Iris pigment epithelial cell (primary cell): ENCODE measurements at places on chromosomes 3 and 15.

DNA sequence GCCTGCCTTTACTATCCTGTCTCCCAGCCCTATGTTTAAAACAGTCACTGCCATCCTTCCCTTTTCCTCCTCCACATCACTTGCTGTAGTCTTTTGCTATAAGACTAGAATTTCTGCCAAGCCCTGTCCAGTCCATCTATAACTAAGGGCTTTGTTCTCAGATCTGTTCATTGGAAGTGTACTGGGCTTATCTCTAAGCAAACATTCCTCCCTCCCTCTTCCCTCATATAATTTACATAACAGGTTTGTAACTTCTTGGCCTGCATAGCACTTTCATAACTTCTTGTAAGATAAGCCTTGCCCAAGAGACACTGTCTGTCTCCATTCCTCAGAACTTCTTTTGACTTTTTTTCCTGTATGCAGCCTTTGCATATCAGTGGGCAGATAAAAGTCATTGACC is 16.7 kb downstream of the TPRG1 start:
- DNase-seq: peak; percentile 50

DNA sequence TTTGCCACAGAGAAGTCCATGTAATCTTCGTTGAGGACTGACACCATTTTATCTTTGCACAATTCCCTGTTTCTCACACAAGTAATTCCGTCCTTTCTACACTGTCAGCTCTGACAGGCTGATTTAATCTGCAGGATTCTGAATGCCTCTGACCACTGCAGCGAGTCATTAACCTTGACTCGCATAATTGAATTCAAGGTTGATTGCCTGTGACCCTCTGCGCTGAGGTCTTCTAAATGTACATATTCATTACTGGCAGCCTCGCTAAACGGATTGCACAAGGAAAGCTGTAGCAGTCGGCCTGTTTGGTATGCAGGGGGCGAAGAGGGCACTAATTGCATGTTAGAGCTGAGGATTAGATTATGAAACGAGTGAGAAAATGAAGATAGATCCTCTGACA is 147.8 kb downstream of the SHOX2 start:
- no peak for DNase-seq

DNA sequence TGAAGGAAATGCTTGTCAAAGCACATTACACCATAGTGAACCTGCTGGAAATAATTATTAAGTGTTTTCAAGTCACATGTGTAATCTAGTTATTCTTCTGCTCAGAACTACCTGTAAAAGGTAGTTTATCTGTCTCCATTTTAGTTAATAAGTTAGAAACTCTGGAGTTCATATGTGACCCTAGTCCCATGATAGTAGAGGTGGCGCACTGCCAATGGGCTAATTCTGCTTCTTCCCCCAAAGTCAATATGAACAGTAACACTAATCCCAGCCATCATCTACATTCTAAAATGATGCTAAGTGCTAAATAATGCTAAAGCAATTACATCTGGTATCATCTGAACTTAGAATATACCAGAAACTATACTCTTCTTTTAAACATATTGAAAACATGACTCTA is 361.0 kb upstream of the NECTIN3 start:
- DNase-seq: no peak

GRCh38 chr3:146503461-146504202 is 34.3 kb upstream of the PLSCR2 start:
- peak; percentile 99 for DNase-seq

DNA sequence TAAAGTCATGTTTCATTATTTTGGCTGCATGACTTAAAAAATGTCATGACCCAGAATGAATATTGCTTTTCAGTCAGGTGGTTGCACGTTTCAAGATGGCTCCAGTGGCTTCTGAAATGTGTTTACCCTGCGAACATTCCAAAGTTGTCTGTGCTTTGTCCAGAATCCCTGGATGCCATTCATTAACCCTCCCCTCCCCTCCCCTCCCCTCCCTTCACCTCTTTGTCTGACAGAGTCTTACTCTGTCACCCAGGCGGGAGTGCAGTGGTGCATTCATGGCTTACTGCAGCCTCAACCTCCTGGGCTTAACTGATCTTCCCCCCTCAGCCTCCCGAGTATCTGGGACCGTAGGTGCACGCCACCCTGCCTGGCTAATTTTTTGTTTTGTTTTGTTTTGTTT is 308.0 kb downstream of the PTPRG start:
- no peak for DNase-seq

- DNase-seq: peak; percentile 57
Observed at GRCh38 chr15:51647128-51647562, 24.6 kb upstream of the DMXL2 start.

- peak; percentile 44 for DNase-seq
Observed at GRCh38 chr3:188711881-188712247, 459.9 kb upstream of the TPRG1 start.

- no peak for DNase-seq
Observed at GRCh38 chr3:190108804-190109203, 11.9 kb downstream of the P3H2 start.

- no peak for DNase-seq
Observed at GRCh38 chr3:64049832-64050231, 26.5 kb upstream of the PSMD6 start.

- no peak for DNase-seq
Observed at GRCh38 chr15:26698555-26698954, 74.3 kb downstream of the GABRB3 start.

DNA sequence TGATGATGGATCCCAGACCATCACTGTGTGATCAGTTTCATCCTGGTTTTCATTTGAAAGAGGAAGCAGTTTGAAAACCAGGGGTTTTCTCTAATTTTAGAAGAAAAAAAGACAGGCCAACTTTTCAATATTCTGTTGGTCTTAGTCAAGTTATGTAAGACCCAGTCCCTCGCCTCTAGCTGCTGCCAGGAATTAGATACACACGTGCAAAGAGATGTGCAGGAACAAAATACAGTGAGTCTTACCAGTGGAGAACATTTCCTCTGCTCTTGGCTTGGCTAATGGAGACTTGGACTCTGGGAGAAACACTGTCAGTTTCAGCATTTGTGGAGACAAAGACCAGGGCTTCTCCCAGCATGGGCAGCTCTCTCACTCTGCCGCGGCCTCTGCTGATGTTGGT is 214.9 kb upstream of the C2CD4B start:
- DNase-seq: no peak

DNA sequence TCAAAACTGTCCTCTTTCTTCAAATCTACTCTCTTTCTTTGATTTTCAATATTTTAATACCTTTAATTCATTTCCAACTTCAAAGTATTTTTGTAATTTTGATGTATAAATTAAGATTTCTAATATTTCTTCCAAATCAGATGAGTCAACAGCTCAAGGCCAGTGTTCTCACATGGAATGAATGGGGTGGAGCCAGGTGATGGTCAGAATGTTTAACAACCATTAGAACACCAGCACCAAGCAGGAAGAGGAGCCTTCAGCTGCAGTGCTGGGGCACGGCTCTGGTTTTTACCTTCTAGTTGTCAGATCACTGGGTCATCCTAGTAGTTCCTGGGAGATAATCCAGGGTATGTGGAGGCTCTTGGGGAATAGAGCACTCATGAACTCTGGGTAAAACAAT is 494.5 kb upstream of the PDZRN3 start:
- peak; percentile 73 for DNase-seq

DNA sequence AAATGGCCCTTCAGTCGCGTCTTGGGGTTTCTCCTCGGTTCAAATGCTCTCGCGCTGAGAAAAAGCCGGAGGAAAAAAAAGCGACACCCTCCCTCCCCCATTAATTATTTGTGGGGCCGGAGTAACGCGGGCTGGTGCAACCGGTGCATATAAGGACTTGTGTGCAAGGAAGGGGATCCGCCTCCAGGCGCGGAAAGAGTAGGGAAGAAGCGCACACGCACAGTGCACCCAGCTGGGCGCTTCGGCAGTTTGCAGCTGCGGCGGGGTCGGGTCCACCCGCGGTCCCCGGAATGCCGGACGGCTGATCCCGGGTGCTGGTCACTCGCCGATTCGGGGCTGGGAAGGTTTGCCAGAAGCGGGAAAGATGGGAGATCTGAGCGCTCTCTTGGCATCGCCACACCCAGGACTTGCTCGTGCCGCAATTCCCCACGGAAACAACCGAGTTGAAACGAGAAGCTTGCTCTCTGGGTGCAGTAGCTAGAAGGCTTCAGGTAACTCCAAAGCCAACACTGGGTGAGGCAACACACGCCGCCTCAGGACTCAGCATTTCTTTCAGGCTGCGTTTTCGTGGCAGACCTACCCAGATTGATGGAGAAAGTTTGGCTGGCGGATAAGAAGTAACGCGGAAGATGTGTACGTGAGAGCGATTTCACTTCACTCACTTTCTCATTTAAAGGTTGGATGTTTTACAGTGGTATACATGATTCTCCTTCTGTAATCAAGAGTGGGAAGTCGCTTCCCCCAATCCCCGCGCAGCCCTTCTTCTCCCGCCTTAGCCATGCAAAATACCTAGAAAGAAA is 720 bp upstream of the TNIK start:
- peak; percentile 72 for DNase-seq

- DNase-seq: no peak
Observed at GRCh38 chr3:24177201-24177600, 232.1 kb downstream of the NR1D2 start.

DNA sequence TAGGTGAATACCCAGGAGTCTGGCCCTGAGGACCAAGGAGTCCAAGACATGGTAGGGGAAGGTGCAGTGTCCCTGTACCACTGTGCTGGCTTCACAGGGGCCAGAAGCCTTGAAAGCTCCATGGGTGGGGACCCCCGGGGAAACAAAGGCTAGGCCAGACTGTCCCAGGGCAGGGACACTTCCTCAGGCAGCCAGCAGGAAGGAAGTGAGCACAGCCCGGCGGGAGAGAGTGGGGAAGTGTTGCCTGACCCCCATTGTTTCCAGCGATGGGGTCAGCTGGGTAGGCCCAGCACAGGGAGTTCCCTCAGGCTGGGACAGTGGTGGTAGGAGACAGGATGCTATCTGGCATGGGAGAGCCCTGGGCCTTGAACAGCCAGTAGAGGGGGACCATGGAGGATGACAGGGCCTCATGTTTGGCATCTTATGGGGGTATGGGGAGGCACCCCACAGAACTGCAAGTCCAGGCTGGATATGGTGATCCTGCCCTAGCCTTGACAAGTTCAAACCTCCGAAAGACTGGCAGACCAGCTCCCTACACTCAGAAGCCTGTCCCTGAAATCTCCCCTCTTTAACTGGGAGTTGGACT is 1.2 kb upstream of the HYAL2 start:
- DNase-seq: no peak

DNA sequence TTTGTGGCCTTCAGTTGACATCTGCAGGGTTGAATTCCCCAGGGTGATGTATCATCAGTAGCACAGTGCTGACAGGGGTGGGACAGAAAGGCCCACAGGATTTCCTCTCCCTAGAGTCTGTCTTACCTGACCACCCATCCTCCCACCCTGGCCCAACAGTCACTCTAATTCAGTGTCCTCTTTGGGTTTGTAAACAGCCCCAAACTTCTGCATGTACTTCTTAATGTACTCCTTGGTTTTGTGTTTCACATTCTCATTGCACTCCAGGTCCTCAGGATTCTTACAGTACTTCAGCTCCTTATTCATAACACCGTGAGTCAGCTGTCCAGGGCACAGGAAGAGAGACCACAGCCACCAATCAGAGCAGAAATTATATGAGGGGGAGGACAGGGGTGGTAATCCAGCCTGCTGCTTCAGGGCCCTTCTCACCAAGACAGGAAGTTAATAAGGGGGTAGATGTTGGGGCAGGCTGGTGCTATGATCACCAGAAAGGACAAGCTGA is 37.5 kb downstream of the NBEAL2 start:
- peak; percentile 91 for DNase-seq

- DNase-seq: no peak
Observed at GRCh38 chr3:132843851-132844553, 121.8 kb upstream of the NPHP3 start.

- DNase-seq: peak; percentile 92
Observed at GRCh38 chr3:64340641-64341101, 115.4 kb upstream of the PRICKLE2 start.

GRCh38 chr3:9715764-9716437 is 12.3 kb downstream of the CPNE9 start:
- DNase-seq: peak; percentile 90

DNA sequence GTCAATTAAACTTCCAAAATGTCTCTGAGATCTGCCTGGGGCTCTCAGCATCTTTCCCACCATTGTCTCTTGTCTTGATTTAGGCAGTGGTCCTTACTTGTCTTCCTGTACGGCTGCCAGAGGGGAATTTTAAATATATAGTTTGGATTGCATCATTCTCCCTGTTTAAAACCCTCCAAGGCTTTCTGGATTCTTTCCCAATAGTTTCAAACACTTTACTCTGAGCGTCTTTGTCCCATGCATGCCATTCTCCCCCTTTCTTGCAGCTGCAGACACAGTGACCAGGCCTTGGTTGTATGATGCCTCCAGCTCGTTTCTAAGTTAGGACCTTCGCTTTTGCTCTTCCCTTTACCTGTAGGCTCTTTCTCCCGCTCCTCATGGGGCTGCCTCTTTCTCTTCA is 323.3 kb upstream of the CTNNB1 start:
- DNase-seq: no peak

GRCh38 chr3:188284455-188285212 is 130.7 kb downstream of the LPP start:
- DNase-seq: no peak

DNA sequence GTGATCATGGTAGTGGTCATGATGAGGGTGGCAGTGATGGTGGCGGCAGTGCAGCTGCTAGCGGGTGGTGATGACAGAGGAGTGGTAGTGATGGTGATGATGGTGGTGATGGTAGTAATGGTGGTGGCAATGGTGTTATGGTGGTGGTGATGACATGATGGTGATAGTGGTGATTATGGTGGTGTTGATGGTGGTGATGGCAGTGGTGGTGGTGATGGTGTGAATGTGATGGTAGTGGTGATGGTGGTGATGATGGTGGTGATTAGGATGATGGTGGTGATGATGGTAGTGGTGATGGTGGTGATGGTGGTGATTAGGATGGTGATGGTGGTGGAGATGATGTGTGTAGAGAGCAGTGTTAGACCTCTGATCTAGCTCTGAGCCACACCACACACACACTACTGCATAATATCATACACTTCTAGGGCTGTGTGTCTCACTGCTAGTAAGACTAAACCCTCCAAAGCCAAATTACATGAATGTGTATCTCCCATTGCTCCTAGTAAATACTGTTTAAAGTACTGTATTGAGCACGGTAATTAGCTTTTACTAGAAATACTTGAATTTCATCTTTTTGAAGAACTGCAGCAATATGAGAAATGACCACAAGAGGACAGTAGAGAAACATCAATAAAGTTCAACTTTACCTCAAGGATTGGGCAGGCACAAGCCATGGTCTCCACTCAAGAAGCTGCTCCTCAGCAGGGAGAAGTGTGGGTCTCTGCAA is 28.8 kb downstream of the TMED3 start:
- peak; percentile 55 for DNase-seq

GRCh38 chr3:45212095-45212468 is 14.0 kb downstream of the TMEM158 start:
- no peak for DNase-seq
